ENCODE measurements at places on chromosomes 13 and 19.
A peak's percentile ranks its signal among the peaks of the same experiment; 100 is the strongest.

- no peak for DNase-seq
Observed at GRCh38 chr19:3644351-3645066, 17.9 kb upstream of the CACTIN start.

- DNase-seq: no peak
Observed at GRCh38 chr13:59229401-59229800, 934.3 kb downstream of the DIAPH3 start.

GRCh38 chr13:47291107-47291656 lies 394.3 kb upstream of the HTR2A start:
- DNase-seq: peak; percentile 47

DNA sequence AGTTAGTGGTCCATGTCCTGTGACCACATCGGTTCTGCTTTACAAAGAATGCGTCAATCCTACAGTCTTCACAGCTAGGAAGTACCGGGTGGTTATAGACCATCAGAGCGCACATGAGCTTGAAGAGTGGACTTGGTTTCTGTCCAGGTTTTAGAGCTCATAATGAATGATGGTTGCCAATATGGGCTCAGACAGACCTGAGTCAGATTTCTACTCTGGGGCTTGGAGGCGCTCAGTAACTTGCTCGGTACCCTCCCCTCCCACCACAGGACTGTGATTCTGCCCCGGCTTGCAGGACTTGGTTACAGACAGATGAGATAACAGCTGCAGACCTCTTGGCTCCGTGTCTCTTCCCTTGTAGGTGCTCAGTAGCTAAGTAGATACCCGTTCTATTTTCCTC lies 284.7 kb downstream of the TSHZ3 start:
- DNase-seq: no peak

- DNase-seq: no peak
Observed at GRCh38 chr19:45852145-45852750, 10.7 kb downstream of the SYMPK start.

DNA sequence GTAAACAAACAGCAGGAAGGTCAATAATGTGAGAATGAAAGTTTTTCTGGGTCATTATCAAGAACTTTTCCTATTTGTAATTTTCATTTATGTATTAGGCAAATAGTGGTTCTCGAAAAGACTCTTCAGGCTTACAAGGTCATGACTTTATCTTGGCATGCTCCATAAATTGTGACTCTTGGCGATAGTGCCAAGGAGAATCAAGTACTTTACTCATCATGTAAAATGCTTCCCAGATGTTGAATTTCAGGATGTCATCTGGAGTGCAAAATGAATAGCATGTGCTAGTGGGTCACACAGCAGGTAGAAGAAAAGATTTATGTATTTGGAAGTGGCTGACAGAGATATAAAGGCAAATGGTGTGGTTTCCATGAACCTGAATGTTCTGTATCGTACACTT lies 1492.7 kb upstream of the PCDH20 start:
- DNase-seq: no peak

DNA sequence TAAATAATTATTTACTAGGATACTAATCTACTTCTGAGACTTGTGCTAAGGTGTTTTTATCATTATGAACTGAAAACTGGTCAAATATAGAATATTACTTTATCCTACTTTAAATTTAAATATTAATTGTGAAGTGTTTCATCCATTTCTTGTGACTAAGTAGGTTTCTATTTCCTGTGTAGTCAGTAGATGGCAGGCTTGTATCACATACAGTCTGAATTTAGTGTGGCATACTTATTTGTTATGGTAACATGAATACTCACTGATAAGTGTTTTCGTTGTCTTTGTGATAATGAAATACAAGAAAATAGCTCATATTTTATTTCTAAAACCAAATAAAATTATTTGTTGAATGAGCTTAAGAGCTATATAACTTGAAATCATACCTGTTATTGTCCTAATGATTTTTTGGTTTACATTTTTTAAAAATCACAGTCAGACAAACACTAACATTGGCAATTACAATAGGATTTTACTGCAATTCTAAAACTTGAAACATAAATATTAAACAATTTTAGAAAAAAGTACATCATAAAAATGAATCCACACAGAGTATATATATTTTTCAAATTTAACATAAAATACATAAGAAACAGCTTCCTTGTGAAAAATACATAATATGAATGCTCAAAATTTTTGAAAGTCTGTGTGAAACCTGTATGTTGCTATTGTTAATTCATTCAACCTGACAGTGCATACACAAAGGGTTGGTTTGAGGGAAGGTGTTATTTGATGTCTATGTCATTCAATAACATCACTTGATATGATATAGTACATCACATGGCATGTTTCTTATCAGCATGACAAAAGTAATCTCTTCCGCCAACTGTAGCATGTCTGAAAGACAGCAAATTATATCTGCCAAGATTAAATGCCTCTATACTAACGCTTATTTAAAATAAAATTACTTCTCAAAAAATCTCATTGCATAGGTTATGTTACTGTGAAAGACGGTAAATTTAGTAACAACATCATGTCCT lies 904.8 kb upstream of the PCDH20 start:
- peak; percentile 25 for DNase-seq

All from retinal pigment epithelial cell (primary cell).